Mammary epithelial cell (primary cell): ENCODE measurements at places on chromosomes 7 and 10. TPM values are rescaled to one million over a fixed set of nuclear protein-coding genes. Genes with fewer than 3 reads are reported as not detected.

- peak; percentile 9 for DNase-seq
Measured at GRCh38 chr10:21020545-21020944, 123.4 kb upstream of the NEBL start.

GRCh38 chr7:152076324-152076821, 50.9 kb downstream of the GALNT11 start:
- DNase-seq, result no peak

- DNase-seq, result no peak
Measured at GRCh38 chr7:47654672-47655298, 72.9 kb upstream of the TNS3 start.

- no peak for DNase-seq
Measured at GRCh38 chr7:91080351-91080750, 183.9 kb upstream of the FZD1 start.

GRCh38 chr10:98296524-98296923, 28.5 kb upstream of the LOXL4 start:
- DNase-seq, result peak; percentile 80

GRCh38 chr10:413662-414071, 275.8 kb downstream of the DIP2C start:
- no peak for DNase-seq

GRCh38 chr7:37048674-37049073, 324.4 kb upstream of the AOAH start:
- DNase-seq, result no peak

- no peak for DNase-seq
Measured at GRCh38 chr10:36057180-36057579, 415.1 kb upstream of the FZD8 start.

DNA sequence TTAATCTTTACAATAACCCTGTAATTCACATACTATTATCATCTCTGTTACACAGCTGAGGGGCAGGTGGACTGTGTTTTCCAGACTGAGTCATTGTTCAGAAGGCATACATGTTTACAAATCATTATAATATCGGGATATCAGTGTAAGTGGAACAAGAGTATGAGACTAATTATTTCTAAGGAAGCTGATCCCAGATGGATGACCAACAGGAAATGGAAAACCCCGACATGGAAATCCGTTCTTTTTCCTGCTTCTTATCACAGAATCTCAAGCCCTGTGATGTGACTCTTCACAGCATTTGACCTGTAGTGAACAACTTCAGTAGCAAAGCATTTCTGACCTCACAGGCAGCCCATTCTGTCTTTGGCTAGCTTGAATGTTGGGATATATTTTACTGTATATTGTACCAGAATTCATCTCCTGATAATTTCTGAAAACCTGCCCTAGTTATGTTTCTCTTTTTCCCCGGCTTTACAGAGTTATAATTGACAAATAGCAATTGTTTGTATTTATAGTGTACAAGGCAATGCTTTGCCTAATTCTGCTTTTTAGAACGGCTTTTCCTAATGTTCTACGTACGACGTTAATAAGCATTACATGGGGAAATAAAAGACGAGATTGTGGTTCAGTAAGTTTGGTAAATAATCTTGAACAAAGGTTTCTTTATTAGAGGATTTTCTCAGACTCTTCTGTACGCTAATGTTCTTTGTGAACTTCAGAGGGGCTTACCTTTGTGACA, 78.6 kb upstream of the SYPL1 start:
- no peak for DNase-seq

DNA sequence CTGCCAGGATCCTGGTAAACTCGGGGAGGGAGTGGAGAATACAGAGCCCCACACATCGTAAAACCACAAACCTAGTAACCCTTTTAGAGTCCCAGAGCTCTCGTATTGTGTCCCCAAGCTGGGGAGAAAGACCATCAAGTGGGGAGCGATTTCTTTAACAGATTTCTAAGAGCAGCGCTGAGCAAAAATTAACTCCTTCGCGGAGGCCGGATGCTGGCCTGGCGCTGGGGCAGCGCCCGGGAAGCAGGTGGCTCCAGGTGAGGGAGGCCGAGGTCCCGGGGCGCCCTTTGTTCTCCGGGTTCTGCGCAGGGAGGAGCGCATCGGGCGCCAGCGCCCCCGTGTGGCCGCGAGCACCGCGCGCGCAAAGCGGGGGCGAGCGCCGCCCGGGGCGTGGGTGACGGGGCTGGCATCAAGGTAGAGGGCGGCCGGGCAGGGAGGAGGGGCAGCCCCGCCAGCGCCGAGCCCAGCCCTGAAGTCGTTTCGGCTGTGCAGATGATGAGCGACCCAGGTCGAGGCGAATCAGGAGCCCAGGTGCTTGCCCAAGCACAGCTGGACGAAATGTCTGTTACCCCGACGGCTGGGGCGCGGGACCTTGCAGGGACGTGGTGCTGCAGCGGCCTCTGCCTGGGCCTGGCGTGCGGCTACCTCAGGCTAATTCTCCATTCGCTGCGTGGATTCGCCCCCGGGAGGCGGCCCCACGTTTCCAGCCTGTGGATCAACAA, 10.4 kb upstream of the FGFR2 start:
- peak; percentile 49 for DNase-seq

DNA sequence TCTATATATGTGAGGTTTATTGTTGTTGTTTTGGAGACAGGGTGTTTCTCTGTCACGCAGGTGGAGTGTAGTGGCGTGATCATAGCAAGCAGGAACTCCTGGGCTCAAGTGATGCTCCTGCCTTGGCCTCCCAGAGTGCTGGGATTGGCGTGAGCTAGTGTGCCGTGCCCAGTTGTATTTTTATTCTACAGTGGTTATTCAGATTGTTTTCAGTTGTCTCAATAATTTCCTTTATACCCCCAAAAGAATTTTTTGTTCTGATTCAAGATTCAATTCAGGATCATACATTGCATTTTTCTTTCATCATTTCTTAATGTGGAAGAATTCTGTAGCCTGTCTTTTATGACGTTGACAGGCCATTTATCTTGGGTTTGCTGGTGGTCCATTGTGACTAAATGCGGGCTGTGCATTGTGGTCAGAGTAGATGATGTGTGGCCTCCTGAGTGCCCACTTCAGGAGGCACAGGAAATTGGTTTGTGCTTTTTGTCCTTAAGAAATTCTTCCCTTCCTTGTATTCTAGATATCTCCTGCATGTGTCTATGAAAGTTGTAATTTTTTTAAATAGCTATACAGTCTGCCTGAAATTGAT, 22.9 kb downstream of the RBM33 start:
- DNase-seq, result no peak

DNA sequence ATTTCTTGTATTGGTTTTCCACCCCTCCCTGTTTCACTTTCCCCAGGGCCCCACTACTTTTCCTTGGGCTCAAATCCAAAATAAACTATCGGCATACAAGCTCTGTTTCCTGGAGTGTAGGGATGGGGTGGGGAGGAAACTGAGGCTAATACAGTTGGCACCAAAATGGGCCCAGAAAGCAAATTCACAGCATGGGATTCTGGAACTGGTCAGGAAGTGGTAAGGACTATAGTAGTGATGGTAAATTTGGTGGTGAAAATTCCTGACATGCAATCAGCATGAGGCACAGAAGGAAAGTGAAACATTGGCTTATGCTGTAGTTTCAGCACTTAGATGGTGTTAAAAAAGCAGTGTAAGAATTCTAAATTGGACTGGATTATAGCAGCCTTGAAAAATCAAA, 8.7 kb upstream of the SAMD9L start:
- DNase-seq, result no peak

GRCh38 chr7:135428011-135428410, 81.9 kb downstream of the CNOT4 start:
- no peak for DNase-seq

- no peak for DNase-seq
Measured at GRCh38 chr7:45061806-45062425, 26.9 kb downstream of the NACAD start.

- DNase-seq, result no peak
Measured at GRCh38 chr7:44272456-44272855, 52.9 kb downstream of the CAMK2B start.

DNA sequence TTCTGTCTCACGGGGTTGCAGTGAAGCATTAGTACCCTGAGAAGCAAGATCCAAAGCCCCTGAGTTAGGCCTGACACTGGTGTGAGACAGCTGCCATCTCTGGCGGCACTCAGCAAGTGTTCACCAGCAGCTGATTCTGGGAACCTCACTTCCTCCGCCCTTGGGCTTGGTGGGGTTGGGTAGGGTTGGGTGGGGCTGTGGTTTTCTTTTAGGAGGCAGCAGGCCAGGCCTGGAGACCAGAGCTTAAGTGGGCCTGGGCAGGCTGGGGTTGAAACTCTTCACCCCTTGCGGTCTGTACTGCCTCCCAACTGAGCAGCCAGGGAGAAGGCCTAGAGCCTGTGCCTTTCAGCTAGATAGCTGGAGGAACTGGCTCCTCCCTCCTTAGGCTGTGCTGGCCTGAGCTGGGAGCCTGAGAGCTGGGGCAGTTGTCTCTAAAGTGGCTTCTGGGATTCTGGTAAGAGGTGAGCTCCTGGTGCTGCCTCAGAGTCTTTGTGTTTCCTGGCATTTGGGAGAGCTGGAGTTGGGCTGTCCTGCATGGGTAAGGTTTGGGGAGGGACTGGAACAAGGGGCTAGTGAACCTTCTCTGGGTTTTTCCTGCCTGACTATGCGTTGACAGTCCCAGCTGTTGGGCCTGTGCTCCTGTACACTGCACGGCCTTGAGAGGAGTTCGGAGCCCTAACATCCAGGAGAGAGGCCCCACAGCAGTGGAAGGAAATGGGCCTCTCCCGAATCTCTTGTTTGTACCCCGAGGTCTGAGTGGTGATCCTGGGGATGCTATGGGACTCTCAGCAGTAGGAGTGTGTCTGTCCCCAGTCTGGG, 5.1 kb downstream of the TSPAN14 start:
- DNase-seq, result peak; percentile 93

DNA sequence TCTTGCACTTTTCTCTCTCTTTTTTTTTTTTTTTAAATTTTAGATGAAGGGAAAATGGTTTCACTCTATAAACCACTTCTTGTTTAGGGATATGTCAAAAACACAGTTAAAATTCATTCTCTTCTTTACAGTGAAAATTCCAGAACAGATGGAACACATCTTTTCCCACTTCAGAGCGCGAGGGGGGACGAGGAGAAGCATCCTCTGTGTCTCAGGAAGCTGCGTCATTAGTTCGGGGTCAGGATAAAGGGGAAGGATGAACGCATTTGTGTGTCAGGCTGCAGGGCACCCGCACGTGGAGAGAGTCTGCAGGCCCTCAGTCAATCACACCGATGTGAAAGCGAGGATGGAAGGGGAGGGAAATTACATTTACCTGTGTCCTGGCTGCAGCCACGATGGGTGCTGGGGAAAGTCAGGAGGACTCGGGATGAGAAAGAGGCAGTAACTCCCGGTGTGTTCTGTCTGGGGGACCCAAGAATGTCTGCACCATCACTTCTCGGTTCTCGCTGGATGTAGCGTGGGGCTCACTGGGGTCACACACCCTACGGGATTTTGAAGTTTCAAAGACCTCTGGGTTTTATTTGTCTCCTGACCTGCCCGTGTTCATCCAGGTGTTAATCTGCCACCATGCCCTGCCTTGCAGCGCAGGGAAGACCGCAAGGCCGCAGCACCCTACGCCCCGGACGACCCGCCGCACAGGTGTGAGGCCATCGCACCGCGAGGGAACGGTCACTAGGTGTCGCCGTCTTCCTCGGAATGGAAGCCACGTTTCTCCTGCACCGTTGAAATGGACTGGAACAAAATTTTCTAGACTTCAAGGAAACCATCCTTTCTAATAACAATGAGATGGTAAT, 66.7 kb upstream of the PITRM1 start:
- peak; percentile 26 for DNase-seq

- DNase-seq, result peak; percentile 36
Measured at GRCh38 chr10:121788115-121788514, 139.7 kb downstream of the ATE1 start.

- DNase-seq, result no peak
Measured at GRCh38 chr7:96675548-96675947, 34.1 kb downstream of the SEM1 start.

GRCh38 chr10:121337427-121337826, 260.8 kb downstream of the FGFR2 start:
- DNase-seq, result no peak

- DNase-seq, result no peak
Measured at GRCh38 chr7:36961693-36962092, 237.4 kb upstream of the AOAH start.

The SH2D4B gene
- total RNA-seq, result under 0.01 TPM

The TMEM225B gene
- 0.59 TPM in 1 of 2 replicates, not detected in the other for total RNA-seq

The NUB1 gene
- 29.5 TPM for total RNA-seq

The PDE6C gene
- not detected in 2 replicates for total RNA-seq

The TSPAN15 gene
- total RNA-seq, result 1.5 TPM

The OR13A1 gene
- total RNA-seq, result not detected

The EN2 gene
- total RNA-seq, result 0.17 TPM
